G401 (cell line): ENCODE measurements at places on chromosomes 11 and 22. TPM values are rescaled to one million over a fixed set of nuclear protein-coding genes. Genes with fewer than 3 reads are reported as not detected.

GRCh38 chr11:127006311-127006710, 5.7 kb upstream of the KIRREL3 start:
- DNase-seq: no peak

- DNase-seq: no peak
Observed at GRCh38 chr11:101262258-101262657, 132.6 kb upstream of the PGR start.

GRCh38 chr22:17098379-17098819, 13.6 kb downstream of the IL17RA start:
- DNase-seq: no peak

DNA sequence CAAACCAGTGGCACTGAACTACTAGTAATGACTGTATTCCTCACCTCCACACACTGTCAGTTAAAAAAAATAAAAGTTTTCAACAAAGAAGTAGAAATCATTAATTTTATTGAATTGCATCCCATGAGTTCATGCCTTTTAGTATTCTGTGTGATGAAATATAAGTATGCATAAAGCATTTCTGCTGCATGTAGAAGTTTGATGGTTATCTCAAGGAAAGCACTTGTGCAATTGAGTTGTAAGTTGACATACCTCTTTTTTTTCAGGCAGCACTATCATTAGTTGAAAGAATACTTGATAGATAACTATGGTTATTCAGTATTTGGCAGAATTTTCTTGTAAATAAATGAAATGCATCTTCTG, 104.4 kb downstream of the STIM1 start:
- no peak for DNase-seq

DNA sequence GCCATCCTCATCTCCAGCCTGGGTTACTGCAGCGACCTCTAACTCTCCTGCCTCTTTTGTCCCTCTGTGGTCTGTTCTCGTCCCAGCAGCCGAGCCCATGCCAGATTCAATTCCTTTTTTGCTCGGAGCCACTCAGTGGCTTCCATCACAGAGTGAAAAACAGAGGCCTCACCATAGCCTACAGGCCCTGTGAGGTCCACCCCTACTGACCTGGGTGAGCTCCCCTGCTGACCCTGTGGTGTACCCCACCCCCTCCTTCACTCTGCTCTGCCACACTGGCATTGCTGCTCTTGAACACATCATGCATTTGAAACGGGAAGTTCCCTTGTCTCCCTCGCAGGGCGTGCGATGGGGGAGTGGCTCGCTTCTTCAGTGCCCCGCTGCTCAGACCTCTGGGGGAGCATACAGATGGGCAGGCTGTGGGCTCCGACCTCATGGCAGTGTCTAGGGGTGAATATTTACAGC, 2.1 kb downstream of the AIP start:
- no peak for DNase-seq

GRCh38 chr11:70713086-70713835, 314.9 kb downstream of the CTTN start:
- no peak for DNase-seq

- DNase-seq: no peak
Observed at GRCh38 chr11:87039371-87039770, 1.6 kb downstream of the TMEM135 start.

DNA sequence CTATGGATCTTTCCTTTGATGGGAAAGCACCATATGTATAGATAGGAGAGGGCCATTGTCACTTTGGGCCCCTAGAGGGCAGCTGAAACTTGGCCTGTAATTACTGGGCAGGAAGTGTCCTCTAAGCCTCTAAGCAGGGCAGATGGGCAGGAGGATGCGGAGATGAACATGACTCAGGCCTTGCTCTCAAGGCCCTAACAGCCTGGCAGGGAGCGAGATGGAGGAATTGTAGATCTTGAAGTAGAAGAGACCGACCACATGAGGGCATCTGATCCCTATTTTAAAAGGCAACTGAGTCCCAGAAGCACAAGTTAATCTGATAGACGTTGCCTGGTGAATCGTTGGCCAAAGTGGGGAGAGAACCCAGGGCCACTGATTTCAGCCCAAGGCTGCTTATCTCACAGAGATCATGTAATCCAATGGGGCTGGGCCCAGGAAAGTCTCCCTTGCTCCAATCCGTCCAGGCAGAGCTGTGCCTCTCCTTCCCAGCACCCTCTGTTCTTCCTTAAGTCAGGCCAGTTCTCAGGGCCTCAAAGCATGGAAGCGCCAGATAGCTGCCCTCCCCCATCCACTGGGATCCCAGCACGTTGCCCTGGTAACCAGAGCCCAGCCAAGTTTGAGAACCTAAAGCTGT, 2.5 kb upstream of the SEPTIN3 start:
- peak; percentile 78 for DNase-seq

DNA sequence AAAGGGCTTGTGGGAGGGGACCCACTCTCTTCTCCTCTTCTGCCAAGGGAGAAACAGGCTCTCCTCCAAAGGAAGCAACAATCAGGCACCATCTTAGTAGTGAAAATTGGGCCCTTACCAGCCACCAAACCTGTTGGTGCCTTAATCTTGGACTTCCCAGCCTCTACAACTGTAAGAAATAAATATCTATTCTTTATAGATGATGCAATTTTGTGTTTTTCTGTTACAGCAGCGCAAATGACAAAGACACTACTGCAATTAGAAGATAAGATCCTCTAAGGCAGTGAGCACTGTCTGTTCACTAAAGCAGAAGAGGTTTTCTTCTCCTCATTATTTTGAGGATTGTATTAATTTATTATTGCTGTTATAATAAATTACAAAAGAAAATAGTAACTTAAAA, 691.4 kb upstream of the CCDC179 start:
- no peak for DNase-seq

DNA sequence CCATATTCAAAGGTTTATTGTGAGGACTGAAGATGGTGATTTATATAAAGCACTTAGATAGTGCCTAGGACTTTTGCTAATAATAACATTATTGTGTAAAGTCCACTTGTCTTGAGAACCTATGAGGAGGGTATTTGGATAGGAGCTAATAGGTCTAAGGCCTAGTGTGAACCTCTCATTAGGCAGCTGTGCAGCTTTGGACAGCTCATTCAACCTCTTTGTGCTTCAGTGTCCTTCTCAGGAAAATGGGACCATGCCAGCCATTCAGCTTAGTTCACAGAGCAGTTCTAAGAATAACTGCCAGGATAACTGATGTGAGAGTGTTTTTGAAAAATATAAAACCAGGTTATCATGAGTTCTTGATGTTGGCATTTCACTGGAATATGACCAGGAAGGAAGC, 56.2 kb downstream of the NAV2 start:
- no peak for DNase-seq

DNA sequence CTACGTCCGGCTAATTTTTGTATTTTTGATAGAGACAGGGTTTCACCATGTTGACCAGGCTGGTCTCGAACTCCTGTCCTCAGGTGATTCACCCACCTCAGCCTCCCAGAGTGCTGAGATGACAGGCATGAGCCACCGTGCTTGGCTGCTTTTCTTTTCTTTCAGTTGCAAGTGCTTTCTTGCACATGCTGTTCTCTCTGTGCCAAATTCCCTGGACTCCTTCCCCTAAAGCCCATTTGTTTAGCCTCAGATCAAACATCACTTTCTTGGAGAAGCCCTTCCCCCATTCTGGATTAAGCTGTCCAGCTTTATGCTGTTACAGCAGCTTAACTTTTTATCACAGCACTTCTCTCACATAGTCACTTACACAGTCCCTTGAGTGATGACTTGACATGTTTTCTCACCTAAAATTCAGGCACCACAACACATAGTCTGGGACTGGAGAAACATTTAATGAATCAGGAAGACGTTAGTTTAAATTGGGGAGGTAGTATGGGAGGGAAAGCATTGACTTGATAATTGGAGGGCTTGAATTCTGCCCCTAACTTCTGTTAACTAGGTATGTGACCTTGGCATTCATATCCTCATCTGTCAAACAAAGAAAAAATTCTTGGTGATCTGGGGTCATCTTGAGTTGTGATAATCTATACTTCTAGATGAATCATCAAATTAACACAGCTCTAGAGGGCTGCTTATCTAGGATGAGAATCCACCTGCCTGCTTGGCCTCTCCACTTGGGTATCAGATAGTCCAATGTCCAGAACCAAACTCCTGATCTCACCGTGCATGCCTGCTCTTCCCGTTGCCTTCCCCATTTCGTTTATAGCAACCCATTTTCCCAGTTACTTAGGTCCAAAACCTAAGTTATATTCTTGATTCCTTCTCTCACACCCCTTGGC, 18.4 kb downstream of the ACO2 start:
- peak; percentile 30 for DNase-seq

DNA sequence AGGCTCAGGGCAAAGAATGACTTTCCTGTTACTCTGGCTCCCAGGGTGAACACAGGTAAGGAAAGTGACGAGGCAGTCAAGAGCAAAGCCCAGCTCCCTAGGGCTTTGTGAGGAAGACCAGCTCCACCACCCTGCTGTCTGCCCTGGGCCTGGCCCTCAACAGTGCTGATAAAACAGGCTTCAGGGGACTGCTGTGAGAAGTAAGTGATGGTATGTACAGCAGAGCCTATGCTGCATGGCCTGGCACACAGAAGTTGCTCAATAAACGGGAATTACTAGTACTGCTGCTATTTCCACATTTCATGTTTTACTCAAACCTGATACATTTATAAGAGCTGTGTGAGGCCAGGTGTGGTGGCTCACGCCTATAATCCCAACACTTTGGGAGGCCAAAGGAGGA, 50.3 kb downstream of the MICAL3 start:
- no peak for DNase-seq

DNA sequence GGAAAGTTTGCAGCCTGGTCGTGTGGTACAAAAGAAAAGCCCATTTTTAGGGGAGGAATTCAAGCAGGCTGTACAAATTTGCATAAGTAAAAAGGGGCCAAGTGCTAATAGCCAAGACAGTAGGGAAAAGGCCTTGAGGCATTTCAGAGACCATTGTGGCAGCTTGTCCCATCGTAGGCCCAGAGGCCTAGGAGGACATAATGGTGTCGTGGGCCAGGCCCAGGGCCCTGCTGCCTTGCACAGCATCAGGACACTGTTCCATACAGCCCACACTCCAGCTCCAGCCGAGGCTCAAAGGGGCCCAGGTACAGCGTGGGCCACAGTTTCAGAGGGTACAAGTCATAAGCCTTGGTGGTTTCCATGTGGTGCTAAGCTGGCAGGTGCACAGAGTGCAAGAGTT, 106.9 kb downstream of the GRIK4 start:
- DNase-seq: no peak

GRCh38 chr11:24622262-24622661, 125.4 kb downstream of the LUZP2 start:
- DNase-seq: no peak

DNA sequence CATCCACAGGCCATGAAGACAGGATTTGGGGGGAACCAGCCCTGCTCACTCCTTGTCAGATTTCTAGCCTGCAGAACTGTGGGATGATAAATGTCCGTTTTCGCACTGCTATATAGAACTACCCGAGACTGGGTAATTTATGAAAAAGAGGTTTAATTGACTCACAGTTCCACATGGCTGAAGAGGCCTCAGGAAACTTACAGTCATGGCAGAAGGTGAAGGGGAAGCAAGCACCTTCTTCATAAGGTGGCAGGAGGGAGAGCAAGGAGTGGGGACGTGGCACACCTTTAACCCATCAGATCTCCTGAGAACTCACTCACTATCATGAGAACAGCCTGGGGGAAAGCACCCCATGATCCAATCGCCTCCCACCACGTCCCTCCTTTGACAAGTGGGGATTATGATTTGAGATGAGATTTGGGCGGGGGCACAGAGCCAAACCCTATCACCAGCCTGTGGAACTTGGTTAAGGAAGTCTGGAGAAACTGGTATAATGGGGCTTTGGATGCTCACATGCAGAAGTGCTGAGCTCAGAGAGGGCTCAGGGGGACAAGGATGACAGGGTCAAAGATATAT, 50.7 kb downstream of the MYEOV start:
- no peak for DNase-seq

DNA sequence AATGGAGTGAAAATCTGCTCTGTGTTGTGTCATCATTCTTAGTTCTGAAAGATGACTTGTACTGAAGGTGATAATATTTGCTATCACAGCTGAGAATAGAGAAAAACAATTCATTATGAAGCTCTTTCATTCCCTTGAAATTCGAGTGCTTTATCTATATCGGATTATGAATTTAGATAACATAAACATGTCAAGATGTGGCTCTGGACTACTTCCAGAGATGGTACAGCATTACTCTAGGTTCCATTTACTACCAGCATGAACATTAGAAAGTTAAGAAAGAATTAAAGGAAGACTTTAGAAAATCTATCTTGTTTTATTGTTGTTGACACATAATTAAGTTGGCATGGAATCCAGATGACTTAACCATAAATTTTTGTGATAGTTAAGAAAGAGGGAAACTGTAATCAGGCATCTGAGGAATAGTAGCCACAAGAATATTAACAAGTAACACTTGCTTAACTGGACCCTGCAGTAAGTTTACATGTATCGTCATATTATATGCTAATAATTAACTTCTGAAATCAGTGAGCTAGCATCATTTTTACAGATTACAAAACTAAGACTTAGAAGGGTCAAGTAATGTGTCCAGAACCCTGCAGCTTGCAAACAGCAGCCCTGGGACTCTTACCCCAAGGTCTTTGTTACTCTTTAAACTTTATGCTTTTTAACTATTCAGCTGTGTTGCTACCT, 182.6 kb downstream of the DDX10 start:
- no peak for DNase-seq

- peak; percentile 90 for DNase-seq
Observed at GRCh38 chr22:46352691-46353386, 17.3 kb downstream of the TRMU start.

- DNase-seq: no peak
Observed at GRCh38 chr11:32752001-32752400, 42.5 kb downstream of the CCDC73 start.

- no peak for DNase-seq
Observed at GRCh38 chr11:92180664-92181251, 43.9 kb upstream of the FAT3 start.

GRCh38 chr11:103910721-103911120, 125.7 kb upstream of the DDI1 start:
- DNase-seq: no peak

DNA sequence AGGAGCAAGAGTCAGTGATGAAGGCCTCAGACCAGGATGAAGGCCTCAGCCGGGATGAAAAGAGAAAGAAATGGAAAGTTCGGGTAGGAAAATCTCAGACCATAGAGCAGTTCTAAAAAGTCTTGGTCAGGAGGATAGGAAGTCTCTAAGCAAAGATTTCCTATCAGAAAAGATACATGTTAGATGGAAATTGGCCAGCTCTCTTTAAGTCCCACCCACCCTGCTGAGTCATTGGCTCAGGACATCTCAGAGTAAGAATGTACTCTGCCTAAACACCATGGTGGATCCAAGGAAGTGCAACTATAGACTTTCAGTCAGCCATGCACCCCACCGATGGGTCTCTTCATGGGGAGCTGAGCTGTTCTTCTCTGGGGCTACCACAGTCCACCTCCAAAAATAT, 4.4 kb downstream of the OR8B3 start:
- DNase-seq: no peak

The ALDH3B1 gene
- total RNA-seq: 1.2 and 2.1 TPM in 2 replicates

The ARHGAP8 gene
- total RNA-seq: 15.7 and 20.5 TPM in 2 replicates

The TRPM5 gene
- not detected in 2 replicates for total RNA-seq

The KLHDC7B gene
- total RNA-seq: not detected in 2 replicates

The PPP6R2 gene
- total RNA-seq: 76.9 and 77.8 TPM in 2 replicates

The NPTXR gene
- 5.6 and 8.8 TPM in 2 replicates for total RNA-seq

The RIC3 gene
- total RNA-seq: not detected in 2 replicates

The PNPLA5 gene
- total RNA-seq: not detected in 2 replicates

The SHISAL1 gene
- total RNA-seq: under 0.01 and 0.10 TPM in 2 replicates
